SJCRH30 (cell line): ENCODE measurements at places on chromosomes 13 and 19. TPM values are rescaled to one million over a fixed set of nuclear protein-coding genes. Genes with fewer than 3 reads are reported as not detected.

- H3K27ac ChIP-seq: peak overlapping the region; percentile 92
Measured at GRCh38 chr19:13054626-13055212, 47.9 kb downstream of the LYL1 start.

GRCh38 chr13:36673838-36674326 lies at the start of gene SERTM1:
TSS of gene SERTM1 (plus strand) at chr13:36674020. CDS start at chr13:36695079, 21,059 bp downstream.
- DNase-seq: peak; percentile 16
- H3K36me3 ChIP-seq: no peaks in the 10 kb centered on the region
- H3K27me3 ChIP-seq: no peaks in the 10 kb centered on the region; the same call in none of the 2 replicates
- no peak within 1 kb of the TSS for H3K4me3 ChIP-seq
- no peak within 1 kb of the TSS for H3K27ac ChIP-seq

DNA sequence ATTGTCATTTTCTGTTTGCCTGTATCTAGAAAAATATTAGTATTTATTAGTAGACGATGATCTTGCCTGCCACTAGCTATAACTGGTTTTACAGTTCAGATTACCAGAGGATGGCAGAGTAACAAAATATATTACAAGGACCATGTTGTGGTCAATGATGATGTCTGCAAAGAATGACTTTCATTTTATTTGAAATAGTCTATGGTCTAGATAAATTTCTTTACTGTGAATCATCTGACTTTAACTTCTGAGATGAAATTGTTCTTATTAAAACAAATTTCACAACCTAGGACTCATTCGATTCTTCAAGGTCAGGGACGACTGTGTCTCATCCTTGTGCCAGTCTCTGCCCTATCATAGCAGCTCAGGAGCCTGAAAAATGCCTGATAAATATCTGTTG lies 637.8 kb upstream of the KLF12 start:
- H3K4me3 ChIP-seq: no peak overlapping the region
- H3K27ac ChIP-seq: no peak overlapping the region
- peaks cover 9% of the 10 kb centered on the region for H3K4me1 ChIP-seq
- H3K36me3 ChIP-seq: no peaks in the 10 kb centered on the region
- no peaks in the 10 kb centered on the region for H3K27me3 ChIP-seq
- no peak for DNase-seq

Gene PRSS57
- total RNA-seq: not detected in 2 replicates

Gene SPACA4
- not detected in 2 replicates for total RNA-seq
